ENCODE measurements at places on chromosomes 7 and 10. TPM values are rescaled to one million over a fixed set of nuclear protein-coding genes. Genes with fewer than 3 reads are reported as not detected.

The CYP2C19 gene
- total RNA-seq: not detected

The MRC1 gene
- not detected for total RNA-seq

The DGKI gene
- not detected for total RNA-seq

The IL6 gene
- 0.68 TPM for total RNA-seq

The FAM24A gene
- not detected for total RNA-seq

The AHCYL2 gene
- 15.2 TPM for total RNA-seq

The ADGRA1 gene
- not detected for total RNA-seq

The VWDE gene
- total RNA-seq: 4.1 TPM

The TMEM139 gene
- 0.66 TPM for total RNA-seq

The CHAT gene
- not detected for total RNA-seq

The TCERG1L gene
- not detected for total RNA-seq

The CYP51A1 gene
- total RNA-seq: 18.5 TPM
